ENCODE measurements at places on chromosomes 3 and 15.
A peak's percentile ranks its signal among the peaks of the same experiment; 100 is the strongest.

- H3K4me1 ChIP-seq = peaks cover 74% of the 10 kb centered on the region
- peaks cover 32% of the 10 kb centered on the region for H3K36me3 ChIP-seq
- H3K27ac ChIP-seq = peak overlapping the region; percentile 86
- DNase-seq = peak; percentile 67
Observed at GRCh38 chr3:11601446-11602238, 42.1 kb downstream of the VGLL4 start.

- H3K4me3 ChIP-seq = no peak overlapping the region
- H3K27ac ChIP-seq = no peak overlapping the region
- H3K27me3 ChIP-seq = no peaks in the 10 kb centered on the region
- no peaks in the 10 kb centered on the region for H3K4me1 ChIP-seq
- no peak for DNase-seq
Observed at GRCh38 chr15:91465696-91466095, 365.6 kb downstream of the SV2B start.

GRCh38 chr3:72082186-72082715 lies 297.3 kb upstream of the PROK2 start:
- DNase-seq = no peak
- H3K4me3 ChIP-seq = no peak overlapping the region
- no peaks in the 10 kb centered on the region for H3K36me3 ChIP-seq
- H3K4me1 ChIP-seq = no peaks in the 10 kb centered on the region

DNA sequence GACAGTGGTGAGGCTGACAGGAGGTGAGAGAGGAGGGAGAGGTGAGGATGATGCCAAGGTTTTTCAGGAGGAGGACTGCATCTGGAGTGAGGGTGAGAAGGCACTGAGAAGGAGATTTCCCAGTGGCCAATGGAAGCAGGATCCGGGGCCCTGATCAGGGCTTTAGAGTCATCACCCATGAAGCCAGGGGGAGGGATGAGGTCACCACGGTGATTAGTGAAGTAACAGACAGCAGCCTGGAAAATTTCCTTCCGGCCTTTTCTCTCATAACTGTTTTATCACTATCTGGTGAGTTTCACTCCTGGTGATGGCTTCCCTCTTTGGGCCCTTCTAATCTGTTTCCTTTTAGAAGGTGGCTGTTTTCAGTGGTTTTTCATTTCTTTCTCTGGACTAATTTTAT lies 80.5 kb upstream of the WNT5A start:
- H3K4me1 ChIP-seq = peaks cover 8% of the 10 kb centered on the region
- no peaks in the 10 kb centered on the region for H3K36me3 ChIP-seq
- no peak overlapping the region for H3K27ac ChIP-seq
- no peak overlapping the region for H3K4me3 ChIP-seq
- no peaks in the 10 kb centered on the region for H3K27me3 ChIP-seq

DNA sequence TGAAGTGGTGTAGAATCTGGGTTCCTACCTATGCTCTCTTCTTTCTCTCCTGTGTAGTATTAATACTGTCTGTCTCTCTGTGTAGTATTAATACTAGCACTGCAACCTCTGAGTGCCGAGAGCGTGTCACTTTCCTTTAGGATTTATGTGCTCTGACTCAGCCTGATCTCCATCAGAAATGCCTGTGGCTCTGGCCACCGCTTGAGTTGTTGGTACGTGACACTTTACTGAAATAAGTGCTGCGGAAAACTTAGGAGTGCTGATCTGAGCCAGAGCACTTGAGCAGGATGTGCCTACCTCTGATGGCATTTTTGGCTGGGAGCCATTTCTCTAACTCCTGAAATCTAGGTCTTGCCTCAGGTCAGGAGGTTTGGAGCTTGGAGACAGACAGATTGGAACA lies 807.4 kb downstream of the SQOR start:
- no peak overlapping the region for H3K4me3 ChIP-seq
- DNase-seq = no peak
- no peaks in the 10 kb centered on the region for H3K4me1 ChIP-seq
- H3K36me3 ChIP-seq = no peaks in the 10 kb centered on the region
- H3K27me3 ChIP-seq = no peaks in the 10 kb centered on the region

GRCh38 chr3:9452417-9452816 lies 55.0 kb downstream of the SETD5 start:
- H3K4me3 ChIP-seq = no peak overlapping the region
- no peaks in the 10 kb centered on the region for H3K4me1 ChIP-seq
- H3K36me3 ChIP-seq = peaks cover 3% of the 10 kb centered on the region
- no peaks in the 10 kb centered on the region for H3K27me3 ChIP-seq

DNA sequence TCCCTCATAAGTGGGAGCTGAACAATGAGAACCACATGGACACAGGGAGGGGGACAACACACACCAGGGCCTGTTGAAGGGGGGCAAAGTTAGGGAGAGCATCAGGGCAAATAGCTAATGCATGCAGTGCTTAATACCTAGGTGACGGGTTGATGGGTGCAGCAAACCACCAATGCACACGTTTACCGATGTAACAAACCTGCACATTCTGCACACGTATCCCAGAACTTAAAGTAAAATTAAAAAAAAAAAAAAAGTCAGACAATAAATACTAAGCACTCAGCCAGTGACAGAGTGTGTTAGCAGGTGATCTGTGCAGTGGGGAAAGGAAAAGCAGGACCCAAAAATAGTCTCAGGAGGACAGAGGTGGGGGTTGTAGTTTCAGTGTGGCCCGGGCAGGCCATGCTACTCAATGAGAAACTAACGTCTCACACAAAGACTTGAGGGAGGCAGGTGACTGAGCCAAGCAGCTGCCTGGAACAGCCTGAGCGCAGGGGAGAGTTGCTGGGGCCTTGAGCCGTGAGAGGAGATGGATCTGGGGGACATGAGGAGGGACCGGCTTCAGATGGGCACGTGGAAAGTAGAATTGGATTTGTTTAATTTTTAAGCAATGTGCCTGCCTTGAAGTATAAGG lies 18.4 kb downstream of the ANKDD1A start:
- H3K36me3 ChIP-seq = no peaks in the 10 kb centered on the region
- H3K27me3 ChIP-seq = no peaks in the 10 kb centered on the region
- no peak overlapping the region for H3K4me3 ChIP-seq
- peaks cover 10% of the 10 kb centered on the region for H3K4me1 ChIP-seq

- H3K27me3 ChIP-seq = no peaks in the 10 kb centered on the region
- DNase-seq = no peak
- no peaks in the 10 kb centered on the region for H3K4me1 ChIP-seq
- H3K27ac ChIP-seq = no peak overlapping the region
- no peak overlapping the region for H3K4me3 ChIP-seq
- no peaks in the 10 kb centered on the region for H3K36me3 ChIP-seq
Observed at GRCh38 chr3:131928593-131928992, 106.2 kb downstream of the CPNE4 start.

DNA sequence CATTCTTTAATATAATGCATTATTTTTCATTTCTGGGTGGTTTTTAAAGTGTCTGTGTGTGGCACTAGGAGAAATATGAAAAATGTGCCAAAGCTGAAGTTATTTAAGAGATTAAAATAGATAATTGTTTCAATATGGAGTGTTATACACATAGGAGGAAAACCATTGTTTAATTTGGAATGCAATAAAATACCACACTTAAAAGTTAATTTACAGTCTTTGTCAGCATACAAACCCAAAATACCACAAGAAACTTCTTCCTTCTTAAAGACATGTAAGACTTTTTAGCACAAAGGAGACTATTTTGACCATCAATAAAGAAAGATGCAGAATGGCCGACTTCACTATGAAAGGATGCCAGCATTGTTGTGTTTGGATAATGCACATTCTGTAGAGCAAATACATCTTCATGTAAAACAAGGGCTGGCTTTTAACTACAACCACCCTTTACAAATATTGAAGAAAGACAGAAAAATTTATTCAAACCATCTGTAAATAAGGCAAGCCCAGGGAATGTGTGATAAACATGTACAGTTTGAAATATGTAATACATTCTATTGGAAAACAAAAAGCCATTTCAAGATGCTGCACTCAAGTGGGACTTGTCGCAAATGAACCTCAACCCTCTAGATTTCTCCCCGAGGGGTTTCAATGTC lies 1146.6 kb downstream of the ROBO1 start:
- no peaks in the 10 kb centered on the region for H3K4me1 ChIP-seq
- H3K27me3 ChIP-seq = no peaks in the 10 kb centered on the region
- DNase-seq = no peak
- H3K4me3 ChIP-seq = no peak overlapping the region
- peaks cover 12% of the 10 kb centered on the region for H3K36me3 ChIP-seq

- peaks cover 10% of the 10 kb centered on the region for H3K4me1 ChIP-seq
- H3K4me3 ChIP-seq = no peak overlapping the region
- no peaks in the 10 kb centered on the region for H3K36me3 ChIP-seq
- DNase-seq = peak; percentile 34
- H3K27ac ChIP-seq = no peak overlapping the region
- H3K27me3 ChIP-seq = no peaks in the 10 kb centered on the region
Observed at GRCh38 chr3:48820612-48821324, 26.9 kb downstream of the PRKAR2A start.

GRCh38 chr3:32383136-32383711 lies 8.4 kb upstream of the CMTM7 start:
- H3K27ac ChIP-seq = no peak overlapping the region
- no peak overlapping the region for H3K4me3 ChIP-seq

Data from heart right ventricle (tissue), 16 donors.